Posterior cingulate gyrus (tissue), 11 donors: ENCODE measurements at places on chromosomes 3 and 15.

GRCh38 chr3:171435757-171436156, 24.4 kb downstream of the TNIK start:
- no peak for DNase-seq

GRCh38 chr3:46296826-46297225, 54.6 kb downstream of the CCR3 start:
- no peak for DNase-seq

DNA sequence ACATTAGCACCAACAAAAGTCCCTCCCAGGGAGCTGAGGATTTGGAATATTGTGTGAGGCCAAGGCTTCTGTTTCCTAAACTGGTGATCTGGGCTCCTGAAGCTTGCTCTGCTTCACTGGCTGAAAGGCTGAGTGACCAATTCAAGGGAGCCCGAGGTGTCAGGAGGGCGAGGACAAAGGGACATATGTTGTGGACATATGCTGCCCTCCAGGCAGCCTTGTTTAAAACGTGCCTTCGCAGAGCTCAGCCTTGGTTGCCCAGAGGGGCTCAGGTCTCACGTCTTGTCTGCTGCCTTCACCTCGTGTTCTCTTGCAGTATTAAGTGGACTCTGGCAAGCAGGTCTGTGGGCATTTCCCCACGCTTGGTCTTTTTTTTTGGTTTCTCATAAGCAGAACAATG, 7.0 kb downstream of the SLCO3A1 start:
- no peak for DNase-seq

- DNase-seq, result no peak
Measured at GRCh38 chr3:89216016-89216739, 108.8 kb downstream of the EPHA3 start.

DNA sequence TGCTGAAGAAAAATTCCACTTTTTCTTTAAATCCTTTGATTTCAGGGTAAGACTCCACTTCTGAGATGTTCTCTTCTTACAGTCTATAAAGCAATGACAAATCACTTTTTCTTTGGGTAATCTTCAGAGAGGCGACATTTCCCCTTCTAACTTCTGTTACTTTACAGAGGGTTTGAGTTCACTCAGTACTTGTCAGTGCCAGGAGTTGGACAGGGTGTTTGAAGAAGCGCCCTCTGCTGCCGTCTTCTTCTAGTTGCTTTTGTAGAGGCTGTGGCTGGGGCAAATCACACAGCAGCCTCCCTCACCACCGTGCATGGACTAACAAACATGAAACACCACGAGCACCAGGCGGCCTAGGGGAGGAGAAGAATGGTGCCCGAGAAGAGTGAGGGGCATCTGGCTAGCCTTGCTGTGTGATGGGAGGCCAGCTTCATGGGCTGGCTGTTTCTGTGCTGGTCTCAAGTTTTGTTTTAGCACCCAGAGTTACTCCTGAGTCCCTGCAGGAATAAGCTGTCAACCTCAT, at the start of gene CD80:
TSS of gene CD80 (minus strand) at position 174 of the 523 bp plus-strand sequence. CDS start 1,886 bp downstream, outside the sequence.
- no peak for DNase-seq
